Retina (tissue), 1 donor: ENCODE measurements at places on chromosomes 7 and 10.

- no peak for DNase-seq
Measured at GRCh38 chr10:43201545-43202131, 63.4 kb downstream of the CSGALNACT2 start.

- no peak for DNase-seq
Measured at GRCh38 chr10:125995726-125996304, 99.5 kb downstream of the FANK1 start.

DNA sequence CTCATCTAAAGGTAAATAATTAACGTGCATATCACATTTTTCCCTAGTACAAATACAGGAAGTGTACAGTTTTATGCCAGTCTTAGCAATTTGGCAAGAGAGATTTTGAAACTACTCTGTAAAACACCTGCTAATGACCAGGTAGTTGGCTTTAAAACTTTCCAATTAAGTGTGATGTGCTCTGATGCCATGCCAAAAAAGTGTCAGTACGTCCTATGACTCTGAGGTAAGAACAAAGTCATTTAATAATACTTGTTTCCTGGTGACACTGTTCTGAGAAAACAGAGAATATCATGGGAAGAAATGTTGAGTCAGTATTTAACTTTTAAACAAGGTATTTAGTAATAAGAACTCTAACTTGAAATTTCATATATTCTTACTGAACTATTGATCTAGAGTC, 9.6 kb downstream of the PDZD8 start:
- DNase-seq: no peak

DNA sequence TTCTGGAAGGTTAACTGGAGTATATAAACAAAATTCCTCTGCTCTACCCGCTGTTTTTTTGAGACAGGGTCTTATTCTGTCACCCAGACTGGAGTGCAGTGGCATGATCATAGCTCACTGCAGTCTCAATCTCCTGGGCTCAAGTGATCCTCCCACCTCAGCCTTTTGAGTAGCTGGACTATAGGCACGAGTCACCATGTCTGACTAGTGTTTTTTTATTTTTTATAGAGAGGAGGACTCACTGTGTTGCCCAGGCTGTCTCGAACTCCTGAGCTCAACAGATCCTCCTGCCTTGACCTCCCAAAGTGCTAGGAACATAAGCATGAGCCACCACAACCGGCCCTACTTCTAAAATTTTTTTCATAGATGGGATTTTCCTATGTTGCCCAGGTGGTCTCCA, 2.2 kb downstream of the RAB18 start:
- DNase-seq: no peak

DNA sequence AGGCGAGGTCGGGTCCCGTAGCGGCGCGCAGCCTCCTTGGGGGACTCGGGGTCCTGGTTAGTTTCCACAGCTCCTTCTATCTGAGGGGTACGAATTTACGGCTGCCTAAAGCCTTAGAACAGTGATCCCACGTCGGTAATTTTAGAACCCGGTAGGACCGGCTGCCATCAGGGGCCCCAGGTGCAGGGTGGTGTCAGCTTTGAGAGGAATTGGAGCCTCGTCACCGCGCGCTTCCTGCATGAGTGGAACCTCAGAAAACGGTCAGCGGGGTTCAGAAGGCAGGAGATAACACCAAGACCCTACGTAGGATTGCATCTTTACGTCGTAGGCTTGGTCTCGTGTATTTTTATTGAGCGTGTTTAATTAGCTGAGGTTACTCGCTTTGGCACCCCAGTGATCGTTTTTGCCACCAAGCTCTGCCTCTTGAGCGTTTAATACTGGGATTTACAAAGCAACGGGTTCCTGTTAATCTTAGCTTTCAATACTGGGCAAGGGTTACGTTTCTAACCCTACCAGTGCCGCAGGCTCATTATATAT, 443 bp downstream of the RNF32 start:
- no peak for DNase-seq

GRCh38 chr7:79272066-79272669, 181.3 kb downstream of the MAGI2 start:
- no peak for DNase-seq
